GM12878 (cell line): ENCODE measurements at places on chromosomes 1 and 21. TPM values are rescaled to one million over a fixed set of nuclear protein-coding genes. Genes with fewer than 3 reads are reported as not detected.

The NPPB gene
- total RNA-seq = not detected in 2 replicates

The TRIM45 gene
- 0.44 and 0.48 TPM in 2 replicates for total RNA-seq

The TCHH gene
- not detected in 2 replicates for total RNA-seq

The LAMC2 gene
- 1.1 and 1.5 TPM in 2 replicates for total RNA-seq

The OR2T11 gene
- not detected in 2 replicates for total RNA-seq

The TGFB2 gene
- 0.35 TPM in 1 of 2 replicates, not detected in the other for total RNA-seq

The IL19 gene
- total RNA-seq = not detected in 2 replicates

The SERPINC1 gene
- total RNA-seq = 0.44 and 0.61 TPM in 2 replicates

The A3GALT2 gene
- total RNA-seq = not detected in 2 replicates

The CYP4A11 gene
- 0.11 and 0.13 TPM in 2 replicates for total RNA-seq

The RSPH1 gene
- 0.27 and 0.28 TPM in 2 replicates for total RNA-seq

The CDC73 gene
- total RNA-seq = 34.5 and 42.8 TPM in 2 replicates

The RIPPLY3 gene
- total RNA-seq = not detected in 2 replicates

The CYP4Z1 gene
- not detected in 2 replicates for total RNA-seq

DNA sequence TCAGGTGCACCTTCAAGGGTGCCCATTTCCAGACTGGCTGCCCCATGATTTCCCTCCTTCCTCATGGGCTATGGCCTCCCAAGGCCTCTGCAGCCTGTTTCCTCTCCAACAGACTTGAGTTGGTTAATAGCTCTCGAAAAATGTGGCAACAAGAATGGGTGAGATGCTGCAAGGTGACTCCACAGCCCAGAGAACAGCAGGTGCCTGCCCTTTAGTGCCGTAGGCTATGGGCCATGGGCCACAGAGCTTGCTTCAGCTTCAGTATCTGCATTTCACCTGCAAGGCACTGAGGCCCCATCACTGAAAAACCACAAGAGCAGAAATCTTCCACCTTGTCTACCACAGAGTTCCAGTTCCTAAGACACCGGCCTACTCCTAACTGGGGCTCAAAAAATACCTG lies 122.0 kb downstream of the ETS2 start:
- no peak for DNase-seq

GRCh38 chr1:59688976-59689375 lies 125.8 kb upstream of the HOOK1 start:
- no peak for DNase-seq

- no peak for DNase-seq
Observed at GRCh38 chr1:169906938-169907337, 13.2 kb upstream of the SCYL3 start.

- no peak for DNase-seq
Observed at GRCh38 chr1:20574686-20575540, 14.0 kb upstream of the CDA start.

GRCh38 chr1:162215902-162216301 lies 146.4 kb downstream of the NOS1AP start:
- no peak for DNase-seq

DNA sequence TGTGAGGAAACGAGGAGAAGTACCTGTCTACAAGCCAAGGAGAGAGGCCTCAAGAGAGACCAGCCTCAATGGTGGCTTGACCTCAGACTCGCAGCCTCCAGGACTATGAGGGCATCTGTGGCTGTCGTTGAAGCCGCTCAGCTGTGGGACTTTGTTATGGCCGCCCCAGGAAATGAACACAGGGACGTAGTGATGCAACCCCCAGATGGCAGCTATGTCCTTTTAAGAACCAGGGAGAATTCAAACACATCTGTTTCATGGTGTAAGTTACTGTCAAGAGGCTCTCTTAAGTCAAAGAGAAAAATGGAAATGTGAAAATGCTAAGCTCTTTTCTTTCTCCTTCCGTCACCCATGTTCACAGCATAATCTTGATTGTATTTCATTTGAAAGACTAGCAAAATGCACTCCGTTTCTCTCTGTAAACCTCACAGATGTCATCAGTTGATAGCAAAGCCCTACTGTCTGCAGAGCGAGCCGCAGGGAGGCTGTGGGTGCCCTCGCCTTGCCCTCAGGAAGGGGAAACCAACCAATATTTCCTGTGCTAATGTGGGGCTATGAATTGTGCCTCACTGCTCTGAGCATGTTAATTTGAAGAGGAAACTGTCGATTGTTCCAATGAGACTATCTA lies 21.3 kb downstream of the UBASH3A start:
- no peak for DNase-seq

DNA sequence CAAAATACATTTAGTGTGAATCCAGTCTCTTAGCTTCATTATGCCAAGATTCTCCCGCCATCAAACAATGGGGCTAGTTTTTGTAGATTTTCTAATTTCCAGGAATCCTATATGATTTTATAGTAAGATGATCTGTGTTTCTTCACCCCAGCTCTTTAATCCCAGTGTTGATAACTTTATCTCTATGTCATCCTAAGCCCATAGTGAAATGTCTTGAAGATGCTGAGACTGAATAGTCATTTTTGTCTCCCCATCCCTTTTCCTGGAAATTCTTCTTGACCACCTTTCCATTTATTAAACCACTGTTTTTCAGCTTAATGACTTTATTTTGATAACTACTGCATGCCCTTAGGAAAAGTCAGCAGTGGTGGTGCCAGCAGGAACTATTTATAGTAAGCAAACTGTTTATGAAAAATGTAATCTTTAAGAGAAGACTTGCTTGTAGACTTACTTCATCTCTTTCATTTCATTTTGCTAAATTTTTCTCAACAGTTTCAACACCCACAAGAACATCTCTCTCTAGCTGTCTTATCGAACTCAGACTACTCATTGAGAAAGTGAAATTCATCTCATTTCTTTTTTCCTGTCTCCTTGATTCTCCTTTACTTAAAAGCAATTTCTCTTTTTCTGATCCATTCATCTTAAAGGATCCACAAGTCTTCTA lies 116.6 kb downstream of the NTMT2 start:
- no peak for DNase-seq

DNA sequence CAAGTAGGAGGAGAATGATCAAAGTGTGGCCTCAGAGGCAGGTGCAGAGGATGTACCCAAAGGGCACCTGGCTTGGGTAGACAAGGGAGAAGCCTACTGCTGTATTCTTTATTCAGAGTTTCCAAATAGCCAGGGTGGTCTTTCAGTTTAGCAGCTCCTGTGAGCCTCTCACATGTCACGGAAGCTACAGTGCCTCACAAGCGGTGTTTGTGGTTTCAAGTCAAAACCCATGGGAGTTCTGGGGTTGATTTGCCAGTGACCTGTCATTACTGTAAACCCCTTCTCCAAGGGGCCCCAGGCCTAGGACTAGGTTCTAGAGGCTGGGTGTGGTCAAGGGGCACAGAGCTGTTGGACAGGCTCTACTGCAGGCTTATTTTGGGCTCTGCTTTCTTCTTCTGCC lies 10.2 kb upstream of the IL10 start:
- no peak for DNase-seq

GRCh38 chr1:89381618-89382017 lies 17.8 kb downstream of the GBP6 start:
- DNase-seq = no peak

DNA sequence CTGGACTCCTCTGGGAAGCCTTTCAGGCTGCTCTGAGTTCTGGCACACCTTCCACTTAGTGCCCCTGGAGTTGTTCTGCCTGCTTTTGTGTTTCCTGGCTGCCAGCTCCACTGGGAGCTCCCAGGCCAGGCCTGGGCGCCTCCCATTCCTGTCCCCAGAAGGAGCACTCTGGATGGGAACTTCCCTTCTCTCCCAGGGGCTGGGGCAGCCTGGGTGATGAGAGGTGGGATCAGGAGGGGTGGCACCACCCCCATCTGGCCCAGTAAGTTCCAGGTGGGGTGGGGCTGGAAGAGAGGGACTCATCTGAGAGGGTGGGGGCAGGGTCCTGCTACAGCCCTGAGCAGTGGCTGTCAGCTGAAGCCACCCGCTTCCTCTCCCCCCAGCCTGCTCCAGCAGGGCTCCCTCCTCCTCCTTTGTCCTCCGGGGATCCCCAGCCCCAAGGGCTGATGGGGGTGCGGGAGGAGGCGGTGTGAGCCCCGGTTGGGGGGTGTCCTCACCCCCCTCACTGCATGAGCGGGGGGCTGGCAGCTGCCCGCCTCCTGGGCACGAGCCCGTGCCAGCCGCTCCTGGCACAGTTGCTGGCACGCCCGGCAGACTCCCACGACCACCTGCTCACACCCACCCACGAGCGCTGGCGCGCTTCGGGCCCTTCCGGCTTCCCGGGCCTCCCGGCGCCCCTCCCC lies 4.7 kb downstream of the FOXO6 start:
- peak; percentile 19 for DNase-seq

- no peak for DNase-seq
Observed at GRCh38 chr21:39024538-39024937, 158.7 kb downstream of the PSMG1 start.

GRCh38 chr1:193697115-193697762 lies 510.8 kb upstream of the B3GALT2 start:
- no peak for DNase-seq

GRCh38 chr1:234734412-234734835 lies 124.4 kb upstream of the IRF2BP2 start:
- no peak for DNase-seq

DNA sequence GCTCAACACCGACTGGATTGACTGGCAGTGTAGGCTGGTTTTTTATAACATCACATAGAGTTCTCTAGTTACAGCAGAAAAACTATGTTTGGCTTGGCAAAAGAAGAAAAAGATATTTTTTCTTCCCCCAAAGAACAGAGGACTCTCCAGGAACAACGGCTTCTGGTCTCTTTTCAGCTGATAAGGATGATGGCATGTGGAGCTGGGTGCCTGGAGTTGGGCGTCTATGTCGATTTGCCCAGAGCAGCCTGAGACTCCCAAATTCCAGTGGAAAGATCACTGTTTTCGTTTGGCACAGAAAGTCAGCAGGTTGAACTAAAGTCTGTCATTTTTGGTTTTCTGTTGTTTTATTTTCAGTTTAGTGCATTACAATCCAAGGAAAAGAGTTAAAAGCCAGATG lies 91.1 kb downstream of the SMYD2 start:
- no peak for DNase-seq

- DNase-seq = no peak
Observed at GRCh38 chr1:51301844-51302162, 28.6 kb downstream of the TTC39A start.

- no peak for DNase-seq
Observed at GRCh38 chr1:35714921-35715567, 3.6 kb downstream of the C1orf216 start.

DNA sequence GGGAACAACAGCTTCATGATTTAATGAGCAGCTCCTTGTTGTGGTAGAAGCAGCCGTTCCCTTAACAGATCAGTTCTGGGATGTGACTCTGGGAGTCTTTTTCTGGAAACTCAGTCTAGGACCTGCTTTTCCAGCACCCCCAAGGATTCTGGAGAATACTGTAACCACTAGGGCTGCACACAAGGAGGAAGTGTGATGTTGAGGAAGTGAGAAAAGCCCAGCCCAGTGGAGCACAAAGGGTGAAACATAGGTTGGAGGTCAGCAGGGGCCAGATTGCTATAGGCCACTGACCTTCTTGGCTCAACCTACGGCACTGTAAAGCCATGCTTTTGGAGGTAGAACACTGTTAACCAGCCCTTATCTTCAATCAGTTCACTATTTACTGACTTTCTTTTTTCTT lies 10.1 kb upstream of the PLA2G5 start:
- no peak for DNase-seq

DNA sequence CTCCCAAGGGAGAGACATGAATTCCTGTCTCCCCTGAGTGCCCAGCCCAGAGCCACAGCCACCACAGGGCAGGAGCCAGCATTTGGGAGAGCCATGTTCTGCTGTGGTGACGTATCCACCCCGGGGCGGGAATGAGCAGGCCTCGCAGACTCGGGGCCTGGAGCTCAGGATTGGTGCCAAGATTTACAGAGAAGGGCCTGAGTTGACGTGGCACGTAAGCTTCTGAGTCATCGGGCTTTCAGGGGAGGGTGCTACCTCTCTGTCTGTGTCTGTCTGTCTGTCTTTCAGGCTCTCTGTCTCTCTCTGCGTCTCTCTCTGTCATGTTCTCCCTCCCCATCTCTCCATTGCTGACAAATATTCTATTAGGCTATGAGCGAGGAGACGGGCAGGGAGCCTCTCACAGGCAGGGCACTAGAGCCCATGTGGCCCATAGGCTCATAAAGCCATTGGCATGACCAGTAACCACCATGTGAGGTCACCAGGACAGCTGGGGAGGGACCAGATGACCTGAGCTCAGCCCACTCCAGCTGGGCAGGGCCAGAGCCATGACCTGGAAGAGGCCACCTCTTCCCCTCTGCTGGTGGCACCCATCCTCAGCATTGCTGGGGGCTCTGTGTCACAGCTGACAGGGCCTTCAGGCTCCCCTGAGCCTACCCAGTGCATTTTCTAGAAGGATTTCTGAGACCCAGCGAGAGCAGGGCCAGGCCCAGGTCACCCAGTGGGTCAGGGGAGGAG lies 300.0 kb upstream of the VAMP3 start:
- peak; percentile 23 for DNase-seq

DNA sequence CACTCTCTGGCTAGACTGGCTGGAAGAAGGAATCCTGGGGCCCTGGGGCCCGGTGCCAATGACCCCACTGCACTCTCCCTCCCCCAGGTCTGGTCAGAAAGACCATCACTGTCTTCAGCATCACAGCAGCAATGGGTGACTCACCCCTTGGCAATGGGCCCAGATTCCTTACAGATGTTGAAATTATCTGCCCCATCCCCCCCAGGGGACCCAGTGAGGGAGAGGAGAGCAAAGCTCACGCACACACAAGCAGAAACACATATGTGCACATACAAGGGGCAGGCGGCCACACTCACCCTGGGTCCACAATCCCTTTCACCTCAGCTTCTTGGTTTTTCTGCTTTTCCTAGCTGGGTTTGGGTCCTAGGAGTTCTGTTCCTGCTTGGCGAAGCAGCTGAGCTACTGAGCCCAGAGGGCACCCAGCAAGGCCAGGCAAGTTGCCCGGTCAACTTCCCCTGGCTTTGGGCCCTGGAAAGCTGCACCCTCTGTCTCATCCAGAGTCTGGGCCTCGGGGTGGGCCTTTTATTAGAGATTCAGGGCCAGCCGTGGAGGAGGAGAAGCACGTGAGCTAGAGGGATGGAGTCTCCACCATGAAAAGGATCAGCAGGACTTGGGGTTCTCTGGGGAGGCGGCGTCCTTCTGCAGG lies 2.6 kb downstream of the COL16A1 start:
- DNase-seq = no peak

GRCh38 chr1:224506141-224506814 lies 71.7 kb upstream of the WDR26 start:
- DNase-seq = no peak

DNA sequence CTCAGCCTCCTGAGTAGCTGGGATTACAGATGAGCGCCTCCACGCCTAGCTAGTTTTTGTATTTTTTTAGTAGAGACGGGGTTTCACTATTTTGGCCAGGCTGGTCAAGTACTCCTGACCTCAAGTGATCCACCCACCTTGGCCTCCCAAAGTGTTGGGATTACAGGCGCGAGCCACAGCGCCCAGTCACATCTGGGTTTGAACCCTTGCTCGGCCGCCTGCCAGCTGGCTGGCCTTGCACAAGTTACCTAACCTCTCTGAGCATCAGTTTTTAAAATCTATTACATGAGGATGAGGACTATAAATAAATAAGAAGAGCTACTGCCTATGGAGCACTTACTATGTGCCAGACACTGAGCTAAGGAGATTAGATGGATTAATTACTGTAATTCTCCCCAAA lies 17.7 kb upstream of the PADI2 start:
- DNase-seq = no peak
